Stimulated activated CD4-positive, alpha-beta T cell treated with anti-CD3 and anti-CD28 coated beads, Interleukin-1b, Interleukin-23, amount 100 ng/mL, for 4 hours (primary cell): ENCODE measurements at places on chromosomes 7 and 10.

DNA sequence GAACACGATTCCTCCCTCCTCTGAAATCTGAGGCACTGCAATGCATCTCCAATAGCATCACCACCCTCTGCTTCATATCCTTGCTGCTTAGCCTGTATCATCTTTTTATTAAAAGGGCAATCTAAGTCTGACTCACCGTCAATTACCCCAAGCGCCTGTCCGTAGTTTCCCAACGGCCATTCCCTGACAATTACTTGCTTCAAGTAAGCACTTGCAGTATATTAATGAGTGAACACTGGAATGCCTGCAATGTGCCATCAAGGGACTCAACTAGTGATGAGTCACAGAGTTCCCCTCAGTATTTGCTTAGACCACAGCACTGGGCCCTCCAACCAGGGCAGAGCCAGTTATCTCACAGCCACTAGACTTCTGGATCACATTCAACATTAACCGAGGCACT, 19.5 kb upstream of the PPP1R3C start:
- no peak for DNase-seq

DNA sequence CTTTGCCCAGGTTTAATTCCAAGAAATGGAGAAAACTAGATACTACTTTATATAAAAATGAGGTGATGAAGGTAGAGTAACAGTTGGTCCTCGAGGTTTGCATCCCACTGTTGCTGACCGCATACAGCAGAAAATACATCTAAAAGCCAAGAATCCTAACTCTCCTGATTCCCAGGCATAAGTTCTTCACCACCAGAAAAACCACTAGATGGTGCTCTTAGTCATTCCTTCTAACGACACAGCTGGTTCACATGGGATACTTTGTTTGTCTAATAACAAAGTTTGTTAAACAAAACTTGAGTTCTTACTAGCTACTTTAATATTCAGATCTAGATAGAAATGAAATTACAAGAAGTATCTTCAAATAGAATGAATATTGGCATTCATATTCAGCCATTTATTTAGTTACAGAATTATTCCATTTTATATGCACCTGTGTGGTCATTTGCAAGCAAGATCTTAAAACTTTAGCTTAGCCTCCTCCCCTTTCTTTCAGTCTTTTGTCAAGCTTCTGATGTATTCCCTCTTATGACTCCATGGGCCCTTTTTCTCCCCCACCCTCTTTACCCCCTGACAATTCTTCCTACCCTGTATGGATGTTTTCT, 54.1 kb upstream of the CYP26C1 start:
- no peak for DNase-seq

GRCh38 chr7:148049068-148049467, 541.5 kb upstream of the C7orf33 start:
- no peak for DNase-seq

DNA sequence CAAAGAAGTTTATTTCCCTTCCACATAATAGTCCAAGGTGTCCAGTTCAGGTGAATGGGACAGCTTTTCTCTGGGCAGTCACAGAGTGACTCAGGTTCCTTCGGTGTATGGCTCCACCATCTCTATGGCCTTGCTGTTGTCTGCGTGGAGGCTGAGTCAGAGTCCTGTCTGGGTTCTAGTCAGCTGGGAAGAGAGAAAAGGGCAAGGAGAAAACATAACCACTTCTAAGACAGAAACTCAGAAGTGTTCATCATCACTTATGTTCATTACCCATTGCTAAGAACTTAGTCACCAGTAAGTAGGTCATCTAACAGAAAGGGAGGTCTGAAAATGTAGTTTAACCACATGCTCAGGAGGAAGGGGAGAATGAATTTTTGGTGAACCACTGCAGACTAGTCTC, 32.4 kb upstream of the CCDC7 start:
- DNase-seq, result peak; percentile 7

GRCh38 chr10:113069595-113069994, 119.5 kb downstream of the TCF7L2 start:
- DNase-seq, result no peak

- no peak for DNase-seq
These were observed 21.8 kb upstream of the LRRC4 start for GRCh38 chr7:128053023-128053422.

DNA sequence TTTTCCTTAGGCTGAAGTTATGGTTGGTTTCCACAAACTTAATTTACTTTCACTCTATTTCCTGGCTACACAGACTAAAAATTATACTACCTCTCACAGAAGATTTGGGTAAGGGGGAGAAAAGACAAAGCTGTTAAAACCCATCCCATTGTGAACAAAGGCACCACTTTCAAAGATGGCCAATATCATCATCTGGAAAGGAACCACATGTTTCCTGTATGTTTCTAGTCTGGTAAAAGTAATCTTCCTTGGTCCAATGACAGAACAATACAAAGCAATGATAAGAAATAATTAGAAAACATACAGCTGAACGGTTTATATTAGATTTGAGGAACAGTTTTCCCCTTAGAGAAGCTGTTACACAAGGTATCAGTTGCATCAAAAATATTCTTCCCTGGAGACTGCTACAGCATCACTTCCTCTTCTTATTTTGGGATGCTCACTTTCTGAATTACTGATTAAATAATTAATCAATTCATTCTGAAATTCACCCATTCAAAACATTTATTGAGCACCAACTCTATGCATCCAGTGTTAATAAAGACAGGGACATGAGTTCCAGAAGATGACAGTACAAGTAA, 8.5 kb upstream of the SFR1 start:
- no peak for DNase-seq

GRCh38 chr10:127903789-127904188, 3.1 kb upstream of the PTPRE start:
- DNase-seq, result no peak

GRCh38 chr7:28921822-28922221, 36.3 kb downstream of the TRIL start:
- no peak for DNase-seq

GRCh38 chr10:16559236-16559773, 37.6 kb upstream of the C1QL3 start:
- DNase-seq, result no peak

GRCh38 chr7:134767520-134768168, 11.8 kb upstream of the CALD1 start:
- no peak for DNase-seq

DNA sequence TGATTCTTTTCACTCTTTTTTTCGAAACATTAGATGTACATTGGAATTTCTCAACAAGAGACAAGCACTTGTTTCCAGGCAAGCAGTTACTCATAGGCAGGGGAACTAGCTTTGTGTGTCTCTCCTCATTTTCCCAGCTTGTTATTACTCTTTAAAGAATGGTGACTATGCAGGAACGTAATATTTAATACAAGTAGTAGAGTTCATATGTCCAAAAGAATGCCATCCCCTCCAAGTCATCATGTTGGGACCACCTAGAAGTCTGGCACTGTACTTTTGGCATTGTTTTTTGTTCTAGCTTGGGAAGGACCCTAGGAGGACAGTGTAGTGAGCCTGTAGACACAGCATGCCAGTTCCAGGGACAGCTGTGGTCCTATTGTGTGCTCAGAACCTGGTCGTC, 650.7 kb downstream of the INHBA start:
- DNase-seq, result no peak

DNA sequence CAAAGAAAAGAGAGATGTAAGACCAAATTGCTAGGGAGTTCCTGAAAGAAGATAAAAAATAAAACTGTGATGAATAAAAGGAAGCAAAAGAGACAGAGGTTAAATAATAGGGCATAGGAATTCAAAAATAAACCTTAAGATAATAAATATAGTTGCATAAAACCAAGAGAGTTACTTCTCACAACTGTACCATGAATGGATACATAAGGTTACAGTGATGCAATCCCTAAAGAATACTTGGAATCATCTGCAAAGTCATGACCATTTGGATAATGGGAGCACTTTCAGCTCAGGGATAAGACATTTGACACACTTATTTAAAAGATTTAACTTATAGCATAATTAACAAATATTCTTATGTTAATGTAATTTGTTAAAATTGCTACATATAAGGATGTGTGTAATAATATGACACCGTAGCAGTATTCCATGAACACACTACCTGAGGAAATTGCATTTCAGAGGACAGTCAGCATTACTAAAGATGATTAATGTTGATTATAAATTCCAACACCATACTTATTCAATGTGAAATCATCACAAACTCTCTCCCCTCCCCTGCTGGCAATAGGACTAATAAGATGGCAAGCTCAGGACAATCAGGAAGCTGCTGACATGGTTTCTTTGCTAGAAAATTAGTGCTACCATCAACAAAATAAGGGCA, 202.1 kb upstream of the AKR1E2 start:
- DNase-seq, result no peak

- no peak for DNase-seq
These were observed 3.2 kb upstream of the IL2RA start for GRCh38 chr10:6065406-6065805.

DNA sequence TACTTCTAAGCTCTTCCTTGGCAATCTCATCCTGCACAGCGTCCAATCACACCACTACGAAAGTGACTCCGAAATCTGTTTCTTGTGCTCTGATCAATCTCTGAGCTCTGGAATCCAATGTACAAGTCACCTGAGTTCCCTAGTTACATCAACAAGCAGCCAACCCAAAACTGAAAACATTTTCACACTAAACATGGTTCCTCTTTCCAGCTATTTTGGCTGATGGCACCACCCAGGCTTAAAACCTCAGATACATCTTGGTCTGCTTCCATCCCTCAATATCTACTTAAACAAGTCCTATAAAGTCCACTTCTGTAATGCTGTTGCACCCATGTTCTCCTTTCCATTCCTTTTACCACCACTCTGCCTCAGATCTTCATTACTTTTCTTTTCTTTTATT, 3.6 kb downstream of the BLOC1S2 start:
- no peak for DNase-seq

GRCh38 chr10:91162495-91163268, 57.8 kb upstream of the PCGF5 start:
- DNase-seq, result peak; percentile 65

DNA sequence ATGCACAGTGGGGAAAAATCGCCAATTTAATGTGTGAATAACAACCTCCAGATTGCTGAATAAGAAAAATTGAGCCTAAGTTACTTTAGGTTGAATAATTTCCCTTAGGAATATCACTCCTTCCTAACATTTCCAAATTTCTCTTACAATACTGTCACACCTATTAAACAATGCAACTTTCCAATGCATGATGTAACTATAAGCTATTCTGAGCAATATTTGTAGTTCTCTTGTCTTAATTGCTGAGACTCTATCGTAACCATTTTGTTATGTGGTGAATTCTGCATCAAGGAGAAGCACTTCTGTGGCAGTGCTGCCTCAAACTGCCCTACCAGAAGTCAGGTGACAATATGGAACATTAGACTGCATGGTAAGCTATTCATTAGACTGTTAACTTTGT, 386.7 kb upstream of the LRRN3 start:
- DNase-seq, result no peak

GRCh38 chr10:53111529-53111928, 338.9 kb upstream of the MBL2 start:
- no peak for DNase-seq

DNA sequence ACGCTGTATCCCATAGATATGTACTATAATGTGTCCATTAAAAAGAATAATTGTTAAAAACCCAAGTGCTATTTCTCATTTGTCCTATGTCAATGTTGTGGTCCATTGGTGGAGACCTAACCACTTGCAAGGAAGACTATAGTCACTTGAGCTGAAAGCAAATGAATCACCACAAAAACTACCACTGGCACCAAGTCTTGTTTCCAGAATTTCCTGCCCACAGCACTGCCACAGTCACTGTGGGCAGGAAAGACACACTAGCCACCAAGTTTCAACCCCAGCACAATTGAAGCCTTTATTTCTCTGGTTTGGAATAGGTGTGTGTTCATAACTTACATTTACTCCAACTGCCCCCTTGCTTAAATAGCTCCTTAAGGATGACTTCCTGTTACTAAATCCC, 12.4 kb downstream of the DIP2C start:
- DNase-seq, result no peak

DNA sequence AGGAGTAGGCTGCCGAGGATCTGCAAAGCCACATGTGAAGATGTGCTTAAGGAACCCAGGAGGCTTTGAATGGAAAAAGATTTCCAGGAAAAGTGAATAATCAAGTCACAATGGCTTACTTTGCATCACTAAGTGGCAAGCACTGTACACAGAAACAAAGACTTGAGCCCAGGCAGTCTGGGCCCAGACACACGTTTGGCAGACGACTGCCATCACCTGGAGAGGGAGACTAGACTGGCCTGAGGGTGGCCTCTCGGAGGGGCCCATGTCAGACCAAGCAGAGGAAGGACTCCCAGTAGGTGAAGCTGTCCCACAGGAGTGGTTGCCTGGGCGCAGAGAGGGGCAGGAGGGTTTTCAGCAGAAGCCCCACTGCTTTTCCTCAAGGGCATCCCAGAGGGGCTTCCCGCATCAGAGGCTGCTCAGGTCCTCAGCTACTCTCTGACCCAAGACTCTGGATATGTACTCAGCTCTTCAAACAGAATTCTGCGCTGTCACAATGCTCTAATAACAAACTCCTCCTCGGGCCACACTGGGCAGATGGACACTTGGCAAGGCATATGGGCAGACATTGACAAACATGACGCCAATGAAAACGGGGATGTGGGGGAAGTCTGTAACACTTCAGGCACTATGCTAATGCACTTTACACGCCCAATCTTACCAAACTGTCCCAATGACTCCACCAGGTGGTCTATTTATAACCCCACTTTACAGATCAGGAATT, 27.9 kb upstream of the FRAT2 start:
- DNase-seq, result no peak

GRCh38 chr10:101385866-101386658, 32.1 kb downstream of the BTRC start:
- DNase-seq, result no peak
